Left hindlimb (tissue), 1 donor: ENCODE measurements at places on chromosomes 6 and 20.
A peak's percentile ranks its signal among the peaks of the same experiment; 100 is the strongest.

DNA sequence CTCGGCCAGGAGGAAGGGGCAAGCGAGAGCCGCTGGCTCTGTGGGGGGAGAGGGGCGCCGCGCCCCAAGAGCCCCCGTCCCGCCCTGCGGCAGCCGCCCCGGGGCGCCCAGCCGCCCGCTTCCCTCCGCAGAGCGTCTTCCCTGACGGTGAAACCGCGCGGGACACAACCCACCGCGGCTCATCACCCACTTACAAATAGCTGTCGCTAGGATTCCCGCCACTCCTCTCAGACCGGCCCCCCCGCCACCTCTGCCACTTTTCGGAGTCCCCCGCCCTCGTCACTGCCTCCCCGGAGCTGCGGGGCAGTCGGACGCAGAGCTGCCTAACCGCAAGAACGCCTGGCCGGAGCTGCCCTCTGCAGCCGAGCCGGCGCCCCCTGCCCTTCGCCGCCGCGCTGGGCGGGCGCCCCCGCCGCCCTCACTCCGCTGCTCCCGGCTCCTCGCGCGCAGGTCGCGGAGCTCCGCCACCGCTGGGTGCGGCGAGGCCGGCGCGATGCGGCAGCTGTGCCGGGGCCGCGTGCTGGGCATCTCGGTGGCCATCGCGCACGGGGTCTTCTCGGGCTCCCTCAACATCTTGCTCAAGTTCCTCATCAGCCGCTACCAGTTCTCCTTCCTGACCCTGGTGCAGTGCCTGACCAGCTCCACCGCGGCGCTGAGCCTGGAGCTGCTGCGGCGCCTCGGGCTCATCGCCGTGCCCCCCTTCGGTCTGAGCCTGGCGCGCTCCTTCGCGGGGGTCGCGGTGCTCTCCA, at the start of gene SLC35D3:
Gene SLC35D3, plus strand, starts transcription at position 366 of the 749 bp plus-strand sequence. Its CDS starts 128 bp downstream, at position 494.
- DNase-seq = peak; percentile 39

DNA sequence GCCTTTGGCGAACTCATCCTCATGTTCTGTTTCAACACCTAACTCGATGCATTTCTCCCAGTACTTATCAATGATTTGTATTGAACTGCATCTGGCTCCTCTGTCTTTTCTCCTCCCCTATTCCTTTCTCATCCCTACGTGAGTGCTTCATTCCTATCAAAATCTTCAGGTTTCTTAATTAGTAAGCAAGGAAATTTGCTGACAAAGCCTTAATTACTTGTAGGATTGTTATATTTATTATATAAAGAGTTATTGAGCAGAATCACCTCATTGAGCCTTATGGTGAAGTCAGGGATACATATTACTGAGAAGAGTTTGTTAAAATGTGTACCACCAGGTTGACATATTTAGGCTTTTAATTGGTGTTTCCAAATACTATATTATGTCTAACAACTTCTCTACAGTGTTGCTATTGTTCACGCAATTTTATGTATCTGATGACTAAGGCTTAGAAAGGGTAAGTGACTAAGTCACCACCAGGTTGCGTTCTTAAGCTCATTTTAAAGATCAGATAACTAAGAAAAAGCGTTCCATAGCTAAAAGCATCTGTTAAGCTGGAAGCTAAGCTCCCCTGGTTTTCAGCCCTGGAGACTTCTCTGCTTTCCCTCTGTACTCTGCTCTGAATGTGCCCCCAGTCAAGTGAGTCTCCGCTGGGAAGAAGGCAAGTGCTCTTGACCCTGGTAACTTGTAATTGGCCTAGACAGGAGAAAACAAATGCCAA, 18.9 kb downstream of the SCGN start:
- DNase-seq = no peak

GRCh38 chr6:108799791-108800190, 48.4 kb upstream of the ARMC2 start:
- no peak for DNase-seq

- no peak for DNase-seq
Measured at GRCh38 chr6:18545726-18546125, 158.6 kb downstream of the RNF144B start.

GRCh38 chr20:14384416-14385175, 47.2 kb upstream of the FLRT3 start:
- no peak for DNase-seq

- no peak for DNase-seq
Measured at GRCh38 chr6:37514321-37514771, 14.7 kb upstream of the CCDC167 start.

GRCh38 chr6:133972388-133972787, 19.4 kb downstream of the TBPL1 start:
- no peak for DNase-seq

DNA sequence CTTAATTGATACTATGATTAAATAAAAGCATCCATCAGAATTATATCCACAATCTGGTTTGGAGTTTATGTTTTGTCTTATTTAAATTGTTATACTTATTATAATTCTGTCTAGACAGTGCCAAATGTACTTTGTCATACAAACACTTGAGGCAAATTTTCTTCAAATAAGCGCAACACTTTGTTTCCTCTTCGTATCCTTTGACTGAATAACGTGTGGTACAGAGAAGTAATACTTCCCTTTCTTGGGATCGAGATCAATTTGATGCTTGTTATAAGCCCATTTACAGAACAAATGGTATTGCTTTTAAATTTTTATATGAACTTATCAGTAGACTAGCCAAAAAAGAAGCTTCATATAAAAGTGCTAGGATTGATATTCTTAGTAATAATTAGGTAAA, 111.0 kb downstream of the ATG5 start:
- no peak for DNase-seq

- DNase-seq = no peak
Measured at GRCh38 chr6:37496951-37497885, 2.5 kb downstream of the CCDC167 start.

- DNase-seq = no peak
Measured at GRCh38 chr6:109269057-109269456, 113.2 kb downstream of the CD164 start.

DNA sequence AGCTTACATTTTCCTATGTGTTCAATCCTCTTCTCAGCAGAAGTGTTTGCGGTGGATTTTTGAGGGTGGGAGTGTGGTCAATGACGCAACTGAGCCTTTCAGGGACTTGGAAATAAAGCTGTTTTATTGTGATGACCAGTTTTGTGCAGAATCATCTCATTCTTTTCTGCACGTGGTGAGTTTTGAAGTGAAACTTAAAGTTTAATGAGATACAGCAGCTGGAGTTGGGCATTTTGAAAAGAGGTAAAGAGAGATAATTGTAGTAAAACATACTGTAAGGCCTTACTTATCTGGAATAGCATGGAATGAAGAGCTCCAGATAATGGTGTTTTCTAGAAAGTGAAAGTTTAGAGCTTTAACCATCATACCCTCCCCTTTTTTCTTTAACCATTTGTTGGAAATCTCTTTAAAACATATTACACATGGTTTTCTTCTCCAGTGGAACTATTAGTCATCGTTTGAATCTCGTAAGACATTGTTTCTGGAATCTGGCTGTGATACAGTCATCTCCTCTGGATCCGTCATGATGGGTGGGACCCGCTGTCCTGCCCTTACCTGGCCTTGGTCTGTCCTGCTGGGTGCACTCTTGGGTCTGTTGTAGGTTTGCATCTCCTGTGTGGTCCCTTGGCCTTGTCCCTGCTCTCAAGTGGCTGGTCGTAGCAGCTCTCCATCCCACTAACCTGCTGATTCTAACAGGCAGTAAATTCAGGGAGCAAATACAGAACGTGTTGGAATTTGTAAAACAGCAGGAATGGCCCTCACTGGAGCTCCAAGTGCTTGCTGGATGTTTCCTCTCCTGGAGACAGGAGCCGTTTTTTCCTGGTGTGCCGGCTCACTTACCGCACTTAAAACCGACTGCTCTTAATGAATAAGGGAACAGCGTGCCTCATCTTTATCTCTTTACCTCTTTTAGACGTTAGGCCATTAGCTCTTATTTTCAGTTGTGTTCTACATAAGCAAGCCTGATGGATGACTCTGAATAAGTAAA, 29.8 kb downstream of the UST start:
- DNase-seq = peak; percentile 72

DNA sequence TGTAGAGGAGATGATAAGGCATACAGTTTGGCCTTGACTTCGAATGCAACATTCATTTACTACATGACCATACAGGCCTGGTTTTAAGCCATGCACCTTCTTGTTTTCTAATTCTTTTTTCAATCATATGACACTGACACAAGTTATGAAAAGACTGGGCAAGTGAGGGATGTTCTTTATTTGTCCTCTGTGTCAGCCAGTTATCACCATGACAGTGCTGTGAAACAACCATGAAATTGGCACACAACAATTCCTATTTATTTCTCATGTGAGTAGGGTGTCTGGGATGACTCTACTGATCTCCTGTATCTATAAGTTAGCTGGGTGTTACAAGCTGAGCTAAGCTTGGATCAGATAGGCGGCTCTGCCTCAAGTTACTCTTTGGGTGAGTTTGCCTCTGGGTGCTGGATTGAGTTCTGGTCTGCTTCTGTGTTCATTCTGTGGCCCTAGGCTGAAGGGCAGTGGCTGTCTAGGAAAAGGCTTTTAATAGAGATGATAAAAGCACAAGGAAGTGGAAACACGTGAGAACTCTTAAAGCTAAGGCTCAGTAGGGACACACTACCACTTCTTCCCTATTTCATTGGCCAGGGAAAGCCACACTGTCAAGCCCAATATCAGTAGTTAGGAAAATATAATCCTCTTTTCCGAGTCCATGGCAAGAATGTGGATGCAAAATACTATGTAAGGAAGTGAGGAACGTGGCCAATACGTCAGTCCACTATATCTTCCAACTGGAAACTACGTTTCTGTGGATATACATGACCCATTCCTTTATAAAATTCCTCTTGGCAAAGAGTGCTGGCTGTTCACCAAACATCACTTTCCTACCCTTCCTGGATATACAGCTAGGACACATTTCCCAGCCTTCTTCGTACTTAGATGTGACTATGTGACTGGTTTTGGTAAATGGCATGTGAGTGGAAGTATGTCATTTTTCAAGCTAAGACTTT, 126.2 kb upstream of the RNF24 start:
- DNase-seq = no peak

GRCh38 chr6:26071135-26071534, 16.1 kb upstream of the HFE start:
- DNase-seq = no peak

DNA sequence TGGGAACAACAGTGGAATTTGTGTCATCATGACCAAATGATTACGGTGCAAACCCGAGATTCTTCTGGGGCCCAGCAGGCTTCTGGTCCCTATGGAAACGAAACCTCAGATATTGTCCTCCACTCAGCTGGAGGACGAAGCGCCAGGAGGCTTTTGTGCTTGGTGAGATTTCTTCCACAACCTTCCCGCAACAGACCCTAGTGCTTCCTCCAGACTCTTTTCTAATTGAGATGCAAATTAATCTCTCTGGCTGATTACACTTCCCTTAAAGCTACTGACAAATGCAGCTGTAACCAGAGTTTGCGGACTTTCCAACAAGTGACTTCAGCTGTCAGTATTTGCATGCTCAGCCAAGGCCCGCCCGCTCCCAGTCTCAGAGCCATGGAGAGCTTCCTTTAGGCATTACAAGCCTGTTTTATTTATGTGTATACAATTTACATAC, 96.0 kb downstream of the INSM1 start:
- DNase-seq = no peak

- DNase-seq = no peak
Measured at GRCh38 chr6:121086876-121087275, 247.4 kb downstream of the TBC1D32 start.

DNA sequence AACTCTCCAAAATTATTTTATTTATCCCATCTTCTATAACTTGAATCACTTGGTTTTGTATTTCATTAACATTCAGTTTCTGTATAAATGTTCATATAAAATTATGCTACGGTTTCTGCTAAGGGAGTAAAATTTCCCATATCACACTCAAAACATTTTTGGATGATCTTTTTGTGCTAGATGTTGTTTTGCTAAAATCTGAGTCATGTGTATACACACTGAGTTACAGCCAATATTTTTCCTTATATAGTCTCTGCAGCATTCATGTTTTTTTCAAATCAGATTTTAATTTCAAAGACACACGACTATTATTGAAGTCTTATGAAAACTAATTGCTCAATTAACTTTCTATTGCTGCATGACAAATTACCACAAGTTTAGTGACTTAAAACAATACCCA, 54.3 kb upstream of the SLC2A12 start:
- no peak for DNase-seq

DNA sequence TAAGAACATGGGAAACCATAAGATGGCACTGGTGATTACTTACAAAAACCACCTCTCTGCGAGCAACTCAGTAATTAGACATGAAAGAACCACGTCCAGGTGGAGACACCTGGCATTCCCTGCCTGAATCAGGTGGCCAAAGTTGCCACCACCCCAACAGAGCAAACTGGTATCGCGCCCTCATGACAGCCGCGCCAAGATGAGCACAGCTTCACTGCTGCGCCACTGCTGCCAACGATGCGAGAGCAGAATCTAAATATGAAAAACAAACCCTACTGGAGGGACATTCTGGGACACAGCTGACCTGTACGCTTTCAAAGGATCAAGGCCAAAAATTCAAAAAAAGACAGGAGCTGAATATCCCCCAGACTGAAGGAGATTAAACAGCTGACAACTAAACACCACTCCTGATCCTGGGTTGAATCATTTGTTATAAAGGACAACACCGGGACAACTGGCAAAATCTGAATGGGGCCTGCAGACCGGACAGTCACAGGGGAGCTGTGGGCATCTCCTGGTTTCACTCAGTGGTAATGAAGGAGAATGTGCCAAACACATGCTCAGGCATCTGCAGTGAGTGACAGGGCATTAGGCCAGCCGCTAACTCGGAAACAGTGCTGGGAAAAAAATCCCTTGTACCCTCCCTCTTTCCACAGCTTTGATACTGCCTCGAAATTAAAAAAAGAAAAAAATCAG, 17.4 kb downstream of the CST7 start:
- DNase-seq = no peak

DNA sequence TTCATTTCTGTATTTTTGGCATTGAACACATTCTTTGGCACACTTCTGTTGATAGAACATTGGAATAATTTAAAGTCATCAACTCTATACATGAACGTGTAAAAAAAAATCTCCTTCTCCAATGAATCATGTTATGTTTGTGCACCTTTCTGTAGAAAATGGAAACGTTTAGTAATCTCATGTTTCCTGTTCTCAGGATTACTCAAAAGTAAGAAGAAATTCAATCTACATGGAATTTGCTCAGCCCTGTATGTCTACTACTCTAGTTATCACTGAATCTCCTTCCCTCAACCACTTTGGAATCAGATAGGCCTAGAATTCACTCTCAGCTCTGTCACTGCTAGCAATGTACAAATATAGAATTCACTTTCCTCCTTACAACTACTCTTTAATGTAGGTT, 103.6 kb downstream of the COL21A1 start:
- DNase-seq = no peak
